ENCODE measurements at places on chromosomes 16 and 17. TPM values are rescaled to one million over a fixed set of nuclear protein-coding genes. Genes with fewer than 3 reads are reported as not detected.
A peak's percentile ranks its signal among the peaks of the same experiment; 100 is the strongest.

DNA sequence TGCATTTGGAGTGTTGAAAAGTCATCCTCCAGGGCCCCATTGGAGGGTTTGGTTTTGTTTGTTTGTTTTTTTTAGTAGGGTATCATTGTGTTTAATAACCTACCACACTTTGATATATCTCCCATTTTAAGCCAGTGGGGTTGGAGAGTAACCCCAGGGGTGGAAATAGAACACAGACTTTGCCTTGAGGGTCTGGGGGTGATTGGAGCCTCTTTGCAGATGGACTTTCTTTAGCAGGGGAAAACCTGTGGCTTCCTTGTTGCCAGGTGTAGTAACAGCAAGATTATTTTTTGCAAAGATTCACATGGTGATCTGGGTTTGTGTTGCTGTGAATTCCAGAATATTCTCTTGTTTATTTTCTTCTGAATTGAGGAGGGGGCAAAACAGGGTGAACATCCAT lies 1.5 kb downstream of the ABCC1 start:
- DNase-seq = no peak

GRCh38 chr17:80529104-80529903 lies 15.3 kb upstream of the RPTOR start:
- no peak for DNase-seq

DNA sequence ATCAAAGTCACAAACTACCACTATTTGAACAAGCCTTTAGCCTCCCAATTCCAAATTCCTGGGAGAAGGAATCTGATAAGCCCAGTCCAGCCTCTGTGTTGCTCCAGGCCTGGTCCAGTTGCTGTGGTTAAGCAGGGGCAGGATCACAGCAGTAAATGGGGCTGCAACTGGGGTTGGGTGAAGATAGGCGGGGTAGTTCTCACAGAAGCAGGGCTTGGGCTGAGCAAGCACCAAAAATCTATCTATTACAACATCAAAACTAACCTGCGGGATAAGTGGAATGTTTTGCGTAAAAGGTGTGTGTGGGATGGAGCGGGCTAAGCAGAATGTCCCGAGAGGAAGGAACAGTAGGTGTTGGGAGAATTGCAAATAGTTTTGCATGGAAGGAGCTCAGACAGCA lies 23.0 kb upstream of the RNF135 start:
- DNase-seq = no peak

DNA sequence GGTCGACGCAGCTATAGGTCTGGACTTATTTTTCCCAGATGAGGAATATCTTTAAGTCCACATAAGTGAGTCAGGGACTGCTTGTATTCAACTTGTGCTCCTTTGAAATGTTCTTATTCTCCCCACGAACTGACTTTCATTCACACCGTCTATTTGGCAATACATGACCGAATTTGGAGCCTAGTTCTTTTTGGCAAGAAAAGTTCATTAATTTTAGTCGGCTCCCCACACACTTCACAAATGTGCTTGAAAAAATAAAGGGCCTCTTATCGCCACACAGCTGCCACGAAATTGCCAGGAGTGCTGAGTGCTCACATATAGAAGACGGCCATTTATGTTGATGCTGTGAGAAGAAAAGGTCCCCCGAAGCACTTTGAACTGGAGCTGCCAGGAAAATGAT lies 152.6 kb downstream of the PRKCA start:
- DNase-seq = no peak

- DNase-seq = no peak
Observed at GRCh38 chr17:55768936-55769624, 18.2 kb downstream of the PCTP start.

- peak; percentile 41 for DNase-seq
Observed at GRCh38 chr16:28603381-28604185, 6.3 kb downstream of the SULT1A1 start.

DNA sequence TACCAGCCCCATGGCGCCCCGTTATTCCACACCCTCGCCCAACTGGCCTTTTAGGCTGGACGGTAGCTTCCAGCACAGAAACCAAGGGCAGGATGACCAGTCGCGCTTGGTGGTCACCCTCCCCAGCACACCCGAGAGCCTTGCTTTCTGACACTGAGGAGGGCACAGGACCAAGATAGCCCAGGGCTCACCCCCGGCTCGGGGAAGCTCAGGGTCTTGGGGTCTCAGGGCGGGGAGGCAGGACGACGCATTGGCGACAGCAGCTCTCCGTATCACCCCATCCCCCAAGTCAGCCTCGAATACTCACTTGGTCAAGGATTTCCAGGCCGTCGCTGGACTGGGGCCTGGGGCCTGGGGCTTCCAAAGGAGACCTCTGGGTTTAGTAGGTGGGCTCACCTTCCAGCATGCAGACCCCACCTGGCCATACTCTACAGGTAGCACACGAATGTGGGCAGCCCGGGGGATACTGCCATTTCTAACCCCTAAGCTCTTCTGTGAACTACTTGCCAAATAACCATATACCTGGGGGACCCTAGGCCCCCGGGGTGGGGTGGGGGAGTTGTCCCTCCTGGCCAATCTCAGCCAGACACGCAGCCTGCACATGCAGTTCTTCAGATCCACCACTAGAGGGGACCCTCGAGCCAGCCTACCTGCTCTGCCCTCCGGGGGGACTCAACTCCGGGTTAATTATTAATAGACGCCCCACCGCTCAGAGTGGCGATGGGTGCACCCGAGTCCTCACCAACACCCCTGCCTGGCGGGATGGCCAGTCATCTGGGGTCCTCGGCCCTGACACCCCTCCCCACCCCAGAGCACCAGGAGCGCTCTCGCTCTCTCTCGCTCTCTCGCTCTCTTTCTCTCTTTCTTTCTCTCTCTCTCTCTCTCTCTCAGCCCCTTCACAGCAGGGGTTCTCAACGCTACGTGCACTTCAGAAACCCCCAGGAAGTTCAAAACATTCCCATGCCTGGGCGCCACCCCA lies 30.0 kb downstream of the TBC1D16 start:
- peak; percentile 73 for DNase-seq

DNA sequence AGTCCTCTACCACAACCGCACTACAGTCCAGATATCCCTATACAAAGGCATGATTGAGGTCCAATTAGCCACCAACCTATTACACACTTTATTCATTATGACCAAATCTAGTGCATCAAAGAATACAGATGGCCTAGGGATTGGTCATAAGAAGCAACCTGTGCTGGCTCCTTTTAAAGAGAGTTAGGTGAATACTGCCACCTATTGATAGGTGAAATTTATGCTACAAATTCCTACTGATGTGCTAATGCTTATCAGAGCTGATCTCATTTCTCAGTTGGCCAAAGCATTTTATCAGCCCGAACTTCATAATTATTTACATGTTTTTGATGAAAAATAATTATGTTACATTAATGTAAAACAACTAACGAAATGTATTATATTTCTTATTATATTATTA lies 166.3 kb downstream of the ANKFN1 start:
- no peak for DNase-seq

DNA sequence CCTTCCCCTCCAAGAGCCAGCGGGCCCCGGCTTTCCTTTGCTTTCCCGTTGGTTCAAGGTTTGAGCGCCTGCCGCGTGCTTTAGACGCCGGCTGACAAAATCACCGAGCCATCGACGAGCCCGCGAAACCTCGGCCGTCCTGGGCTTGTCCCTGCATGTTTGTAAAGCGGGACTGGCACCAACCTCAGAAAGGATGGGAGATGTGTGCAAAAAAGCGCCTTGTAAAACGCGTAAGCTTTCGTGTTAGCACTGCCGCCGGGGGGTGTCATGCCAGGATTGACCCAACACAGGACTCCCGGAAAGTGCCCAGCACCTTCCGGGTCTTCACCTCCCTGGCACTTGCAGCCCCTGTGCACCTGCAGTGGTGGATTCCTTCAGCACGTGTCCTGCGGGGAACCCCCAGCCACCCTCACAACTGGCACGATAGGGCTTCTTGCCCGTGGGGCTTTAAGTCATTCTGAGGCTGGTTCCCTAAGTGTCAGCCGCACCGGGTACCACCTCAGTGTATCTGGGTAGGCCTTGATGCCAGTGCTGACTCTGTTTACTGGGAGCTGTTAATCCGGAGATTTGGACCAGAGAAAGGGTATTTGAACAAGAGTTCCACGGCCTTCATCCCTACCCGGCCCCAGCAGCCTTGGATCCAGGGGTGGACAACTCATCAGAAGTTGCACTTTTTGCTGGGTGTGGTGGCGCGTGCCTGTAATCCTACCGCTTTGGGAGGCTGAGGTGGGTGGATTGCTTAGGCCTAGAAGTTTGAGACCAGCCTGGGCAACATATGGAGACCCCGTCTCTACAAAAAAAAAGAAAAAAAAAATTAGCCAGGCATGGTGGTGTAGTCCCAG lies 817 bp downstream of the NDUFAF8 start:
- no peak for DNase-seq

- no peak for DNase-seq
Observed at GRCh38 chr17:64783031-64783461, 120.9 kb upstream of the SMURF2 start.

- no peak for DNase-seq
Observed at GRCh38 chr17:81241648-81242420, 2.7 kb downstream of the NDUFAF8 start.

GRCh38 chr17:3569534-3570137 lies 12.0 kb upstream of the TRPV3 start:
- no peak for DNase-seq

GRCh38 chr17:14923981-14924380 lies 341.1 kb downstream of the PMP22 start:
- DNase-seq = no peak

DNA sequence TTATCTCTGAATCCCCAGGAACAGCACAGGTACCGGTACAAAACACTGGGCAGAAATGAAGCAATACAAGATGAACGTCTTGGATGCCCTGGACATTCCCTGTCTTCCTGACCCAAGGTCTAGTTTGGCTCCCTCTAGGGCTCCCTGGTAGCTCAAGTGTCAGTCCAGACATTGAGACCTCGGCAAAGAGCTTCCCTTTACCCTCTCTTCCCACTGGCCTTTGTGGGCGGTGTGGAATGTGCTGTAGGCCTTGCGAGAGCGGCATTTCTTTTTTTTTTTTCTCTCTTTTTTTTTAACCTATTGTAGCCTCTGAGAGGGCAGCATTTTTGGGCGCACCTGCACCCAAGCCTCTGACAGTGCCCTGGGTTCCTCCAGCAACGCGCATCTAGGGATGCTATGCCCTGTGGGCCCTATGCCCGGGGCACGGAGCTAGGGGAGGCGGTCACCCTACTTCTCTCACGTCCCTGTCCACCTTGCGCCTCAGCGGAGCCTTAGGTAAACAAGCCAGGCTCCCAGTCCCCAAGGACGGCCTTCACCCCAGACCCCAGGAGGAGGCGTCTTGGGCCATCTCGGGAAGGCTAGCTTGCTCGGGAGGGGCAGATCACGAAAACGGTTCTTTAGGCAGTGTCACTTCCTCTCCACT lies 1.2 kb upstream of the NFATC3 start:
- no peak for DNase-seq

- DNase-seq = no peak
Observed at GRCh38 chr17:28724500-28725165, 1.4 kb downstream of the TLCD1 start.

DNA sequence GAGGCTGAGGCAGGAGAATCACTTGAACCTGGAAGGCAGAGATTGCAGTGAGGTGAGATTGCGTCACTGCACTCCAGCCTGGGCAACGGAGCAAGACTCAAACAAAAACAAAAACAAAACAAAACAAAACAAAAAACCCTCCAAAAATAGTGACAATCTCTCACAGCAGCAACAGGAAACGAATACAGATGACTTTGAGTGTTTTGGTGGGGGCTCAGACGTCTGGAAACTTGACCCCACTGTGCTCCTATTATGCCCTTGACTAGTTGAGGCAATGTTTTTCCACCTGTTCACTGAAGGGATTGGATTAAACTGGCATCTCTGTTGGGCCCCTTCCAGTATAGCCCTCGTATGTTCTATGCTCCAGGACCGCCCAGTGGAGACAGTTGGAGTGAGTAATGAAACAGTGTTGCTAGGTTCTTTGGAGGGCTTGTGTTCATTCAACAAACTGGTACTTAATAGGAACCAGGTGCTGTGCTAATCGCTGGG lies 167.0 kb downstream of the UTP18 start:
- no peak for DNase-seq

GRCh38 chr17:32927201-32927723 lies 691 bp upstream of the TMEM98 start:
- peak; percentile 46 for DNase-seq

- DNase-seq = peak; percentile 77
Observed at GRCh38 chr17:48012151-48012520, 25.5 kb downstream of the COPZ2 start.

The KRTAP9-2 gene
- polyA plus RNA-seq = not detected

The LITAFD gene
- not detected for polyA plus RNA-seq

The TBC1D3C gene
- polyA plus RNA-seq = not detected

The OR1A1 gene
- polyA plus RNA-seq = not detected

The SSTR5 gene
- 13.4 TPM for polyA plus RNA-seq

The DRC3 gene
- 1.5 TPM for polyA plus RNA-seq

The KRT25 gene
- polyA plus RNA-seq = not detected

The C17orf100 gene
- 1.0 TPM for polyA plus RNA-seq

The GDPD3 gene
- 2.6 TPM for polyA plus RNA-seq

The CD7 gene
- 0.45 TPM for polyA plus RNA-seq
